Naive thymus-derived CD4-positive, alpha-beta T cell (primary cell): ENCODE measurements at places on chromosomes 4 and X. TPM values are rescaled to one million over a fixed set of nuclear protein-coding genes. Genes with fewer than 3 reads are reported as not detected.

The IL2 gene
- not detected for total RNA-seq

The PABPC1L2A gene
- not detected for total RNA-seq

The KDM6A gene
- total RNA-seq, result 27.6 and 27.8 TPM in 2 replicates

The TBX22 gene
- not detected for total RNA-seq

The FAM9A gene
- total RNA-seq, result not detected

The NLGN3 gene
- 4.6 TPM for total RNA-seq

The CXCL9 gene
- not detected for total RNA-seq

The EPGN gene
- not detected for total RNA-seq

The ZBED1 gene
- total RNA-seq, result 23.7 TPM

The CXCL6 gene
- total RNA-seq, result not detected

The SPATA4 gene
- total RNA-seq, result not detected

The GAB1 gene
- 0.67 TPM for total RNA-seq

The COX18 gene
- 17.4 and 18.4 TPM in 2 replicates for total RNA-seq

The ACOX3 gene
- 10.9 TPM for total RNA-seq

The FATE1 gene
- not detected for total RNA-seq

The JADE3 gene
- total RNA-seq, result 0.11 TPM

The SLC49A3 gene
- total RNA-seq, result 0.86 TPM

The GYPB gene
- not detected in 2 replicates for total RNA-seq

The LUZP4 gene
- total RNA-seq, result not detected

The TMPRSS11D gene
- total RNA-seq, result not detected

The REPS2 gene
- 1.9 TPM for total RNA-seq

The RASL11B gene
- total RNA-seq, result 0.41 TPM in 1 of 2 replicates, not detected in the other

The MAGEB6B gene
- not detected for total RNA-seq

The TRIM61 gene
- 0.34 TPM for total RNA-seq

The DKK2 gene
- not detected in 2 replicates for total RNA-seq

The PDGFRA gene
- not detected for total RNA-seq

The GIMD1 gene
- not detected in 2 replicates for total RNA-seq

The ALPK1 gene
- total RNA-seq, result 35.0 TPM in 2 replicates

The AKAP17A gene
- total RNA-seq, result 119 TPM

The PABPC1L2B gene
- not detected for total RNA-seq

The JCHAIN gene
- 71.5 TPM for total RNA-seq
